ENCODE measurements at places on chromosomes 4 and X.

- DNase-seq, result no peak
Observed at GRCh38 chr4:3404546-3404945, 37.2 kb upstream of the HGFAC start.

- peak; percentile 74 for DNase-seq
Observed at GRCh38 chr4:152937336-152938236, 1.5 kb downstream of the FHDC1 start.

DNA sequence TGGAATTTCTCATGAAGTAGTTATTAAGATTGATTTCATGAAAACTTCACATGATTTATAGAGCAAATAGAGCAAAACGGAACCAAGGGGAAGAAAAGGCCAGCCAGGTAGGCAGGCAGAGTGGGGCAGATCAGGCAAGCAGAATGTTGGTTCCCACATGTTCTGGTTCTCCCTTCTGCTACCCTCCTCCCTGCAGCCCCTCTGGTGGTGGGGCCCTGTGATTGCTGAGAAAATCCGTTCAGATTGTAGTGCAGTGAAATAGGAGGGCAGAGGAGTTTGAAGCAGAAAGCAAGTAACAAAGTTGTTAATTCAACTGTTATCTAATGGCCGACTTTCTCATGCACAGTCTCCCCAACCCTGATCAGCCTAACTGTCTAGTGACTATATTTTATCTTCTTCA lies 185.3 kb downstream of the MID1IP1 start:
- DNase-seq, result peak; percentile 25

DNA sequence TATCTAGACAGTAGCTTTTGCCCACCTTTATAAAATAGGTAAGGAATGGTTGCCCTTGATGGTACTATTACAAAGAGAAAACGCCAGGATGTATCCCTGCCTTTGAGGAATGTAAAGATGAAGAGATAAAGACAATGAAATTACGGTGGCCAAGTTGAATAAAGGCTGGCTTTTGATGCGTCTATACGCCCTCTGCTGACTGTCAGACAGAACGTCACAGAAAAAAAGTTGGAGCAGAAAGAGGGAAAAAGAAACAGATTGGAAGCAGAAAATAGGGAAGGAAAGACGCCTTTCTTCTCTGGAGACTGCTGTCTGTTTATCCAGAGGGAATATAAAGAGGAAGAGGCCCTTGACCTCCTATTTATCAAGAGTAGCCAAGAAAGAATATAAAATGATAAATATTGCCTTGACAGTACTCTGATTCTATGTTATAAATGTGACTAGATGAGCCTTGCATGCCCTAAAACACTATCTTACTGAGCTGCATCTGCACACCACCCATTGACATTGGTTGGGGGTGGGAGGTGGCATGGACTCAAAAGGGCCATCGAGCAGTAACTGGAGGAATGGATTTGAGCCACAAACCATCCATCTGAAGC lies 30.6 kb downstream of the PCDH19 start:
- no peak for DNase-seq

DNA sequence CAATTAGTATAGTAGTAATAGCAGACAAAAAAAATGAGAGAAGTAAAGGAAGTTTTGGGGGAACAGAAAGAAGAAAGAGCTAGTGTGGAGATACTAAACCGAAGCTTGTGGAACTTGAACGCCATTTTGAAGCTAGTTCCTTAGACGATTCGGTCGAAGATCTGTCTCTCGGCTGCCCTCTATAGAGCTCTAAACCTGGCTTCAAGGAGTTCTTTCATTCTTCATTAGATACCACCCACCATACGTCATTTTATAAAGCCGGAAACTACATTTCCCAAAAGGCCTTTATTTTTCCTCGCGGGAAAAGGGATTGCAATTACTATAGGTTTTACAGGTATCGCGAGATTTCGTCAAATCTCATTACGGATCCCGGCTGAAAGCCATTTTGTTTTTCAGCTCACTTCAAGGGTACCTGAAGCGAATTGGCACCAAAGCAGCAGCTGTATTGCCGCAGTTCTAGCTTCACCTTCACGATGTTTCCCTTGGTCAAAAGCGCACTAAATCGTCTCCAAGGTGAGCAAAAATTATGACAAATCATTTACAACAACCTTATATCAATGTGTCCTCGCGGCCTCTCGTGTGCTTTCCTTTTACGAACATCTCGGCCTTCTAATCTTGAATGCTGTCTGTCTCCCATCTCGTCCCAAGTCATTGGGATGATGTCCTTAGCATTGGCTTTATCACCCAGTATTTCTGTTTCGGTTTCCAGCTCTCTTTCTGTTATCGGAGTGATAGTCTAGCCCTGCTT lies at the start of gene COX7B:
COX7B (plus strand) TSS at position 388 of the 748 bp plus-strand sequence; CDS start at position 474, 86 bp downstream.
- DNase-seq, result peak; percentile 97
